Activated naive CD8-positive, alpha-beta T cell treated with anti-CD3 and anti-CD28 coated beads, Interleukin-2, amount 50 U/mL, for 24 hours (primary cell): ENCODE measurements at places on chromosomes 2 and 18.

GRCh38 chr18:63523660-63524059 lies 18.5 kb upstream of the SERPINB12 start:
- no peaks in the 10 kb centered on the region for H3K4me1 ChIP-seq
- no peak overlapping the region for H3K4me3 ChIP-seq
- H3K27ac ChIP-seq, result no peak overlapping the region
- H3K36me3 ChIP-seq, result no peaks in the 10 kb centered on the region
- DNase-seq, result no peak

DNA sequence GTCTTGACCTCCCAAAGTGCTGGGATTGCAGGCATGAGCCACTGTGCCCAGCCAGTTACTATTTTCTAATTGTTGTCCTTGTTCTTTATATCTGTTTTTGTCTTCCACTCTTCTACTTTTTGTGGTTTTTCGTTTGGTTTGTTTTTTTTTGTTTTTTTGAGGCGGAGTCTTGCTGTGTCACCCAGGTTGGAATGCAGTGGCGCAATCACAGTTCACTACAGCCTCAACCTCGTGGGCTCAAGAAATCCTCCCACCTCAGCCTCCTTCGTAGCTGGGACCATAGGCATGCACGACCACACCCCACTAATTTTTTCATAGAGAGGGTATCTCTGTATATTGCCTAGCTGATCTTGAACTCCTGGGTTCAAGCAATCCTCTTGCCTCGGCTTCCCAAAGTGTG lies 100.7 kb downstream of the EHBP1 start:
- H3K36me3 ChIP-seq, result peaks cover 27% of the 10 kb centered on the region
- peaks cover 7% of the 10 kb centered on the region for H3K4me1 ChIP-seq
- H3K27me3 ChIP-seq, result no peaks in the 10 kb centered on the region
- no peak overlapping the region for H3K27ac ChIP-seq

GRCh38 chr2:23926290-23926749 lies 603 bp downstream of the ATAD2B start:
- peaks cover 57% of the 10 kb centered on the region for H3K4me1 ChIP-seq
- H3K4me3 ChIP-seq, result peak overlapping the region; percentile 88
- no peaks in the 10 kb centered on the region for H3K27me3 ChIP-seq
- H3K36me3 ChIP-seq, result peaks cover 3% of the 10 kb centered on the region
- no peak for DNase-seq

DNA sequence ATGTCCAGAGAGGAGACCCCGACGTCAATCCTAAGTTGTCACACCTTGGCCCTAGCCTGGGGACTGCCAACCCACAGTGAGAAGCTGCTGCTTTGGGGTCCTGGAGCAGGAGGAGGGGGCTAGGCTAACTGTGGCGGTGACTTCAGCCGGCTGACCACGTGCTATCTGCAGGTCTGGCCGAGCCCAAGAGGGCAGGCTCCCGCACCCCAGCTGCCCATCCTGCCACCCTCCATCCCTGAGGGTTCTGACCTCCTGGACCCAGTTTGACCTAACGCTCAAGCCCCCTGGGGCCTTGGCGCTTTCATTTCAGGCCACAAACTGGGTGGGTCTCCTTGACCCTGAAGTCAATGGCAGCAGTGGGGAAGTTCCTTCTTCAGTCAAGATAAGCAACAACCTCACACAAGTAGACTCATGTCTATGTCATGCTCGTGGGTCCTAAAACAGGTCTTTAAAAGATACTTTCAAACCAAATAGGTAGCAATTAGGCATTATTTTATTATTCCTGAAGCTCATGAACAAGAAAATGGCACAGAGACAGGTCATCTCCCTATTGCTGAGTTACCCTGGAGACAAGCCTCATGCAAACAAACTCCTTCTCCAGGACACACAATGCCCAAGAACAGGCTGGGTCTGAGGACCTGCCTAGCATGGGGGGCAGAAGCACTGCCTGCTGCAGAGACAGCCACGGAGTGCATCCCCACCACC lies 2.3 kb downstream of the HES6 start:
- DNase-seq, result no peak
- peak overlapping the region; percentile 40 for H3K4me3 ChIP-seq
- peaks cover 20% of the 10 kb centered on the region for H3K4me1 ChIP-seq
- H3K36me3 ChIP-seq, result no peaks in the 10 kb centered on the region
- peaks cover 46% of the 10 kb centered on the region for H3K27me3 ChIP-seq

- no peak for DNase-seq
- H3K27me3 ChIP-seq, result peaks cover 3% of the 10 kb centered on the region
- H3K36me3 ChIP-seq, result no peaks in the 10 kb centered on the region
- H3K27ac ChIP-seq, result no peak overlapping the region
- no peaks in the 10 kb centered on the region for H3K4me1 ChIP-seq
- no peak overlapping the region for H3K4me3 ChIP-seq
These were observed 65.2 kb downstream of the POU3F3 start for GRCh38 chr2:104919127-104919526.

DNA sequence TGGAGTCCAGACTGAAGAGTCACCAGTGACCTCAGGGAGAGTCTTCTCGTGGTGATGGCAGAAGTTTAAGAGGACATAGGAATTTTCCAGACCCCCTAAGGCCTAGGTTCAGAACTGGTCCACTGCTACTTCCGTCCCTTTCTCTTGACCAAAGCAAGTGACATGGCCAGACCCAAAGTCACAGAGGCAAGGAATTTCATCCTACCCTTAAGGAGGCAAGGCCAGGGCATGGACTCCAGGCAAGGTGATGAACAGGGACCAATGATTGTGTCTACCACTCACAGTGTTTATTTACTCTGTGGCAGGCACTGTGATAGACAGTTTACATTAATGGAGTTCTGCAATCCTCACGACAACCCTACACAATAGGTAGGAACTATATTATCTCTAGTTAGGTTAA lies 265.1 kb downstream of the GLI2 start:
- H3K27ac ChIP-seq, result no peak overlapping the region
- H3K27me3 ChIP-seq, result peaks cover 5% of the 10 kb centered on the region
- no peaks in the 10 kb centered on the region for H3K4me1 ChIP-seq
- no peak overlapping the region for H3K4me3 ChIP-seq

GRCh38 chr18:46324087-46324955 lies 220.1 kb downstream of the HAUS1 start:
- H3K27me3 ChIP-seq, result peaks cover 2% of the 10 kb centered on the region
- no peaks in the 10 kb centered on the region for H3K4me1 ChIP-seq
- no peak overlapping the region for H3K27ac ChIP-seq
- no peak overlapping the region for H3K4me3 ChIP-seq
- DNase-seq, result no peak
- H3K36me3 ChIP-seq, result no peaks in the 10 kb centered on the region

DNA sequence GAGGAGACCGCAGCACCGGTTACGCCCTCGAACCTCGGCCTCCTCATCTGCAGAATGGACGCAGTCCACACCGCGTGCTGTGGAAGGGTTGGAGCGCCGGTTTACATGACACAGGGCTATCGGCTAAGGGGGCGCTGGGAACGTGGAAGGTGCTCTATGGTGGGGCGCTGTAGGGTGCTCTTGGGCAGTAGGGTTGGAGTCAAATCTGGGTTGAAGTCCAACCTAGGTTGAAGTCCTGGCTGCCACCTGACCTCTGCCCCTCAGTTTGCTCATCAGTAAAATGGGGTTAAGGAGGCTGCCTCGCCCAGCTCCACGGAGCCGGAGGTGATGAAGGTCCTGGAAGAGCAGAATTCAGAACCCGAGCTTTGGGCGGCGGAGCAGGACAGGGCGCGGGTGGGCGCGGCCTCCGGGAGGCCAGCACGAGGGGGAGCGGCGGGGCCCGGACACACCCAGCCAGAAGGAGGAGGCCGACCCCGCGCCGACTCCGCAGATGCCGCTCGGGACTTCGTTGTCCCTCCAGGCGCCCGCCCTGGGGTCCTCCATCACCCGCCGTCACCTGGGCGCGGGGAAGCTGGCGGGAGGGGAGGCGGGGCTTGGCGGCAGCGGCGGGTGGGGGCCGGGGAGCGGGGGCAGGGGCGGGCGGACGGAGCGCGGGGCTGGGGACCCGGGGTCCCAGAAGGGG lies 558 bp upstream of the GAREM2 start:
- H3K27ac ChIP-seq, result no peak overlapping the region
- H3K4me1 ChIP-seq, result peaks cover 12% of the 10 kb centered on the region
- no peak for DNase-seq
- peaks cover 39% of the 10 kb centered on the region for H3K27me3 ChIP-seq

DNA sequence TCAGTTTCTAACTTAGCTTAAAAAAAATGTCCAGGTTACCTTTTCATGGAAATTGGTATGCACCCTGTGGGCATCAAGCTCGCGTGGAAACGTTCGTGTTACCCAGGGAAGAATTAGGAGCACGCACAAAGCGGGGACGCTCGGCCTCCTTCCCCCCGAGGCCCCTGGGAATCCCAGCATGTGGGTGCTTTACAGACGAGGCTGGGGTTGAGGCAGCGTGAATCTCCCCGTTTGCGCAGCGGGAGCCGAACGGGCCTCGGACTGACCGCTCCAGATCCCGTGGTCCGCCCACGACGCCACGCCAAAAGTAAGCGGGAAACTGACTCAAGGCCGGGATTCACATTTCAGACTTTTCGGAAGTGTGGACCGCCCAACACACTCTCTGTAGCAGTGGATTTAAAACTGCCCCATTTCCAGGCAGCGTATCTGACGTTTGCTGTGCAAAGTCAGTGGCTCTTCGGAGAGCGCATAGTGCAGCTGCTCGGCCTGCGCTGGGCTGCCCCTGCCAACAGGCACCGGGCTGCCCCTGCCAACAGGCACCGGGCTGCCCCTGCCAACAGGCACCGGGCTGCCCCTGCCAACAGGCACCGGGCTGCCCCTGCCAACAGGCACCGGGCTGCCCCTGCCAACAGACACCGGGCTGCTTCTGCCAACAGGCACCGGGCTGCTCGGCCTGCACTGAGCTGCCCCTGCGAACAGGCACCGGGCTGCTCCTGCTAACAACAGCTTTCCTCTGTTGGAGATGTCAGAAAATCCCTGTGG lies 49.7 kb downstream of the SH3YL1 start:
- H3K36me3 ChIP-seq, result peaks cover 8% of the 10 kb centered on the region
- no peak overlapping the region for H3K4me3 ChIP-seq
- DNase-seq, result no peak

GRCh38 chr2:208466920-208467298 lies 60.3 kb downstream of the PTH2R start:
- H3K27ac ChIP-seq, result no peak overlapping the region
- no peak overlapping the region for H3K4me3 ChIP-seq
- no peaks in the 10 kb centered on the region for H3K36me3 ChIP-seq
- H3K27me3 ChIP-seq, result peaks cover 5% of the 10 kb centered on the region
- no peak for DNase-seq

GRCh38 chr2:39881948-39882347 lies 102.9 kb upstream of the THUMPD2 start:
- no peak overlapping the region for H3K27ac ChIP-seq

DNA sequence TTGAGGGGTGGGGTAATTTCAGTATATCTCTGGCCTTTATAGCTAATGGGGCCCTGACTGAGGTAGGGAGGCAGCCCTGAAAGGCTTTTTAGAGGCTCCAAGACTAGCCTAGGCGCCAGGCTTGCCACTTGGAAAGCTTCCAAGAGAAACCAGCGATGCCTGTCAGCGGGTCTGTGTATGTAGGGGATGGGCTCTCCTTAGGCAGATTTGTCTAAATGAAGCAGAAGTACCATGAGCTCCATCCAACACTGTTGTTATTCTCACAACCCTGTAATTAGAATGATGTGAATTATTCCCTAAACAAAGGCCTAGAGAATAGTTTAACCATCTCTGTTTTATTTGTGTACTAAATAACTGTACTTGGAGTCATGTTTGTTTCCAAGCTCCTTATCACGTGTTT lies 138.1 kb downstream of the B3GNT2 start:
- no peak for DNase-seq
- no peaks in the 10 kb centered on the region for H3K36me3 ChIP-seq
- H3K27me3 ChIP-seq, result no peaks in the 10 kb centered on the region
- H3K27ac ChIP-seq, result peak overlapping the region; percentile 57
- no peak overlapping the region for H3K4me3 ChIP-seq

- H3K27ac ChIP-seq, result no peak overlapping the region
- H3K4me3 ChIP-seq, result no peak overlapping the region
- DNase-seq, result no peak
- peaks cover 33% of the 10 kb centered on the region for H3K36me3 ChIP-seq
- H3K27me3 ChIP-seq, result no peaks in the 10 kb centered on the region
- peaks cover 16% of the 10 kb centered on the region for H3K4me1 ChIP-seq
These were observed 38.1 kb downstream of the RALB start for GRCh38 chr2:120290737-120291136.

- no peak overlapping the region for H3K4me3 ChIP-seq
- H3K27me3 ChIP-seq, result peaks cover 2% of the 10 kb centered on the region
- H3K27ac ChIP-seq, result no peak overlapping the region
These were observed 1324.1 kb upstream of the SLC39A10 start for GRCh38 chr2:194332799-194333490.

GRCh38 chr2:147385600-147385999 lies 459.2 kb upstream of the ACVR2A start:
- no peak overlapping the region for H3K4me3 ChIP-seq
- no peaks in the 10 kb centered on the region for H3K36me3 ChIP-seq
- H3K27ac ChIP-seq, result no peak overlapping the region
- no peaks in the 10 kb centered on the region for H3K4me1 ChIP-seq
- H3K27me3 ChIP-seq, result no peaks in the 10 kb centered on the region

DNA sequence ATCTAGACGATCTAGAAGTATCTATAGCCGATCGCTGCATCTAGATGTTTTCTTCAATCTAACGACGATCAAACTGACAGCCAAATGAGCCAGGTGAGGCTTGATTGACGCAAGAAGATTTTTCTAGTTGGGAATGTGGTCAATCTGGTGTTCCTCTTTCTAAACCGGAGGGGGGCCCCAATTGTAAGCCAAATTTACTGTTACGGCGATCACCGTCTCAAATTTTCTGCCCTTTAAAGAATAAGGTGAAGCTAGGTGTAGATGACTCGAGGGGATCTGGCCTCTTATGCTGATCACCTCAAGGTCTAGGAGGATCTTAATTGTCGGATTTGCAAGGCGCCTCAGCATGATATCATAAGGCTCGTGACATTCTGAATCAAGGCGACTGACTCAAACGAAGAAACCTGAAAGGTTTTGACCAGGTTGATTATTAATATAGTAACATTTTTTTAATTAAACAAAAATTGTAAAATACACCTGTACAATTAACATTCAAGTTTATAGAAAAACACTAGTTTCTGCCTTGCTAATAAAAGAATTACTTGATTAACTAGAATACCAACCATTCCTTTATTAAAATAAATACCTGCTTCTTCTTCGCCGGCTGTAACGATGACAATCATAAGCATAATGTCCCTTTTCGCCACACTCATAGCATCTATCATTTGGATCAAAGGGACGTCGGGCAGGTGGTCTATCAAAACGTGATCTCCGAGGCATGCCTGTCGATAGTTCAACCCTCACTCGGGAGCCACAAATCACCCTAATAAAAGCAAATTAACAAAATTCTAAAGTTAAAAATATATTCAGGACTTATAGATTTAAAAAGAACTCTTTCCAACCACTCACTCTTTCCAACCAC lies 2.0 kb downstream of the SRSF7 start:
- H3K4me3 ChIP-seq, result peak overlapping the region; percentile 98
- peaks cover 3% of the 10 kb centered on the region for H3K27me3 ChIP-seq
- peak overlapping the region; percentile 99 for H3K27ac ChIP-seq
- no peak for DNase-seq

DNA sequence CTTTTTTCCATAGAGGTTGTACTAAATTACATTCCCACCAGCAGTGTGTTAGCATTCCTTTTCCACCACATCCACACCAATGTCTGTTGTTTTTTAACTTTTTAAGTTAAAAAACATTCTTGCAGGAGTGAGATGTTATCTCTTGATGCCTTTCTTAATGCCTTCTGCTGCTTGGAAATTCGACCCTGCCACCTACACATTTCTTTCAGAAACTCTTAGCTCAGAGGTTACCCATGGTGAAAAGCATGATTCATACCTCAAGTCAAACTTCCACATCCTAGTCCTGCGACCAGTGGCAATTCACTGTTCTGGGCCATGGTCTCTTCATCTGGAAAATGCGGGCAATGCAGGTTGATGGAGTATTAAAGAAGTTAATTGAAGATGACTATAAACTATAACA lies 12.7 kb upstream of the HNMT start:
- H3K4me1 ChIP-seq, result peaks cover 17% of the 10 kb centered on the region
- H3K36me3 ChIP-seq, result no peaks in the 10 kb centered on the region
- no peak overlapping the region for H3K4me3 ChIP-seq
- H3K27ac ChIP-seq, result no peak overlapping the region
- peaks cover 5% of the 10 kb centered on the region for H3K27me3 ChIP-seq
